GM19239 (cell line): ENCODE measurements at places on chromosomes 11 and 22.

DNA sequence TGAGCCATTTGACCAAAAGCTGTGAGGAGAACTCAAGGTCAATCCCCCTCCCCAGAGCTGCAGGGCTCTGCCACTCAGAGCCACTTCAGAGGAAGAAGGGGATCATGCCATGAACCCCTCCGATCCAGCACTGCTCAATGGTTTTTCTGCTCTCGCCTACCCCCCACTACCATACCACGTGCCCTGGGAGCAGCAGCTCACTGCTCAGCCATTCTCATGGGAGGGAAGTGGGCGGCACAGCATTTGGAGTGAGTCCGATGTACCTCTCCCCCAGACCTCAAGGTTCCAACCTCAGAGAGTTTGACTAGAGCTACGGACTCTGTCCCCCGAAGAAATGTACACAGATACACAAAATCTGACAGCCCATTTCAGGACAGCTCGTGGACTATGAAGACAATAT lies 34.5 kb downstream of the AP1B1 start:
- DNase-seq: no peak

- no peak for DNase-seq
Observed at GRCh38 chr11:120666121-120666639, 154.6 kb downstream of the GRIK4 start.

- DNase-seq: no peak
Observed at GRCh38 chr11:95739108-95739938, 50.3 kb downstream of the FAM76B start.

DNA sequence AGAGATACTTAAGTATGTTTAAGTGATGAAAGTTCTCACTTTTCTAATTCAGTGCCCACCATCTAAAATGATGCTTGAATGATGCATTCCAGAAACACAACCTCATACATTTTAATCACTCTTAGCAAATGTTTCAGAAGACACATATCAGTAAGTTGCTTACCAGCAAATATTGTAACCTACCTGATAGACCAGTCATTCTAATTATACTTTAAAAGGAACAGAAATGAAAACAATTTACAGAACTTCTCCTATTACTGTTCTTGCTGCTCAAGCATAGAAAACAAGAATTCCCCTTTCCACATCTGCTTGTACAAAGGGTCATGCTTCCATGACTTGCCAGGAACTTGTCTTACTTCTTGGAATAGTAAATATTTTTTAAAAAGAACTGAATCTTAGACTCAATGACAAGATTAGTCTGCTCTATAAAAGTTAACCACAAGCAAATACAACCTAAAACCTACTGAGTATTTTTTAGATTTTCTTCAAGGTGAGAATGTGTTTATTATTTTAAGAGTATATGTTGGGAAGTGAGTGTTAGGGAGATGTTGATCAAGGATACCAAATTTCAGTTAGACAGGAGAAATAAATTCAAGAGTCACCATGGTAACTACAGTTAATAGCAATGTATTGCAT lies 82.0 kb upstream of the SC5D start:
- no peak for DNase-seq

- DNase-seq: no peak
Observed at GRCh38 chr11:26070714-26071380, 261.1 kb upstream of the ANO3 start.
